NCI-H2107 (cell line): ENCODE measurements at places on chromosomes 1 and 21.

GRCh38 chr1:155529929-155530328, 32.7 kb downstream of the ASH1L start:
- DNase-seq = no peak

DNA sequence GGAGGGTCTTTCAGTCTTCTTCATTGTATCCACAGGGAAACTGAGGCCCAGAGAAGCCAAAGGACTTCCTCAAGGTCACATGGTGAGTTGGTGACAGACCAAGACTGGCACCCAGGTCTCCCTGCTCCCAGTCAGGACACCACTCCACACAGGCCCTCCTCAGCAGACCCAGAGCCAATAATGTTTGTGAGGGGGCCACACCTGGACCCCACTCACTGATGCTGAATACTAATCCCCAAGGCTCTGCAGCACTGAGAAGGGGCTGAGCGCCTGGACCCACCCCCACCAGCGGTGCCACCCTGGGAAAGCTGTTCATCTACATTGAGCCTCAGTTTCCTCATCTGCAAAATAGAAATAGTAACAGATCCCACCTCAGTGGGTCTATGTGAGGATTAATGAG, 79.5 kb downstream of the GLIS1 start:
- DNase-seq = no peak

DNA sequence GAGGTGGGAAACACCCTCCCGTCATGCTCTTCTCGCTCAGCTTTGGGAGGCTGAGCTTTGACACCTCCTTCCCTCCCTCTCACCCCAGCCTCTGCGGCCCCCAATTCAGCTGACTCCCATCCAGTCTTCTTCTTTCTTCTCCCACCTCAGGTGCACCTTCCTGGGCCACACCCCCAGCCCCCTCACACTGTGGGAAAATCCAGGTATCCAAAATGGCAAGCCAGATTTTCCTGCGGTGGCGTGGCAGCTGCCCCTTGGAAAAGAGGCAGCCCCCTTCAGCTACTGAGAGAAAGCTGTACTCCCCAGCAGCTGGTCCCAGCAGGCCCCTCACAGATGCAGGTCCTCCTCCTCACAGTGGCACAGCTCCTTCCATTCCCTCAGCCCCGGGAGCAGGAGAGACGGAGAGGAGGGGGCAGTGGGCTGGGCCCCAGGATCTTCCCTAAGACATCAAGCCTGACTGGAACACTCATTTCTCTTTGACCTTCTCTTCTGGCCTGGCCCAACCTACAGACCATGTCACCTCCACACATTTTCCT, 61.6 kb downstream of the OPTC start:
- no peak for DNase-seq

- no peak for DNase-seq
Measured at GRCh38 chr1:214022810-214023425, 35.1 kb downstream of the PROX1 start.

DNA sequence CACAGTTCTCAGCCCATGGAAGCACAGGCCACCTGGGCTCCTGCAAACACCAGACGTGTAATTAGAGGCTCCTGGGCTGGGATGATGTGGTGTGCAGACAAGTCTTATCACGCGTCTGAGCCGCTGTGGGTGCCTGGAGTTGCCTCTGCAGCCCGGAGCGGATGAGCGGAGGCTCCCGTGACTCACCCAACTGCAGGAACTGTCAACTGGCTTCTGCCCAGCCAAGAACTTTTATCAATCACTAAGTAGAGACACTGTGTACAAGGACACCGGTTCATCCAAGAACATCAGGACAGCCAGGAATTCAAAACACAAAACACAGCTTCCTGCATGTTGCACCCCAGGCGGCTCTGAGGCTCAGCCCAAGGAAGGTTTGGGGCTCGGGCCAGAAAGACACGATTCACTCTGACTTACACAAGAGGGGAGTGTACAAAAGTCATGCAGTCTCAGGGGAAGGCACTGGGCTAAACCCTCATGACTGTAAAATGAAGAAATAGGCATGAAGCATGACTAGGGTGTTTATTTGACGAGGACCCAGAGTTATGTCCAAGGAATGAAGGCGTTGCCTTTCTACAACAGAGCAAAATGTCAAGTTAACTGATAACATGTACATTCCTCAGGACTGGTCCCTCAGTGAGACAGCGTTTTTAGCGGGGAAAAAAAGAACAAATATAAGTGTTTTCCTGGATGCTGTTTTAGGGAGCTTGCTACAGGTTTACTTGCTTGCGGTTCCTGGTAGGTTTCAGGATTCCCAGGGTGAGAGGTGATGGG, 21.1 kb downstream of the ERRFI1 start:
- no peak for DNase-seq

DNA sequence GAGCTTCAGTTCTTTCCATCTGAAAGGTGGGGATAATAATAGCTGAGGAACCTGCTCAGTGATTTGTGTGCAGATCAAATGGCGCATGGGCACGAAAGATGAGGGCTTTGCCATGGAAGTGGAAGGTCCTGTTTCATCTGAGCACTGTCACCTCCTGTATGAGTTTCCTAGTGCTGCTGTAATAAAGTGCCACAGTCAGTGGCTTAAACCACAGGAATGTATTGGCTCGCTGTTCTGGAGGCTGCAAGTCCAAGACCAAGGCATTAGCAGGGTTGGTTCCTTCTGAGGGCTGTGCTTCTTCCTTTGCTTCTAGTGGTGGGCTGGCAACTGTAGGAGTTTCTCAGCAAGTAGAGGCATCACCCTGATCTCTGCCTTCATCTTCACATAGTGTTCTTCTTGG, 51.1 kb upstream of the RBM15 start:
- DNase-seq = no peak
